NCI-H2081 treated with DMSO at 0.1 percent for 48 hours (cell line): ENCODE measurements at places on chromosomes 12 and 14.
A peak's percentile ranks its signal among the peaks of the same experiment; 100 is the strongest.

- DNase-seq = no peak
Observed at GRCh38 chr14:75282170-75282554, 3.5 kb downstream of the FOS start.

DNA sequence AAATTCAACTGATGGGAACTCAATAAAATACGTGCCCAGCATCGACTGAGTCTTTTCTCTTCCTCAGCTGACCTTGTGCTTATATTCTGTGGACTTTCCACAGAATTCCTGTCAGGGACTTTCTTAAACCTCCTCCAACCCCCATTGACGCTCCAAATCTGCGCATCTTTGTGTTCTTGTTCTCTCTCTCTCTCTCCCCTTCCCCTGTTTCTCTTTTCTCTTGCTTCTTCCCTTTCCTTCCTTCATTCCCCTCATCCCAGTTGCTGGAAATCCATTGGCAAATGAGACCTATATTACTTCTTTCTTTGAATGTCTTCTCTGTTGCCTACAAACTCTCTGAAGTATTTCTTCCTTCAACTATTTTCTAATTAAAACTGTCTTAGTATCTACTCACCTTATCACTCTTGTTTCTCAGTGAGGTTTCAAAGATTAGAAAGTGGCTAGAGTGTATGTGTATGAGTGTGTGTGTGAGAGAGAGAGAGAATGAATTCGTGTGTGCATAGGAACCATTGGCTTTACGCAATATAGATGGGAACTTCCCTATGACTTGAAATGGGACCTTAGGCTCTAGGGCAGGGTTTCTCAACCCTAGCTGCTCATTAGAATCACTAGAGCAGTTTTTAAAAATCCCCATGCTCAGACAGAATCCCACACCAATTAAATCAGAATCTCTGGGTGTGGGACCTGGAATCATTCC, 41.8 kb upstream of the DHRS7 start:
- DNase-seq = no peak

DNA sequence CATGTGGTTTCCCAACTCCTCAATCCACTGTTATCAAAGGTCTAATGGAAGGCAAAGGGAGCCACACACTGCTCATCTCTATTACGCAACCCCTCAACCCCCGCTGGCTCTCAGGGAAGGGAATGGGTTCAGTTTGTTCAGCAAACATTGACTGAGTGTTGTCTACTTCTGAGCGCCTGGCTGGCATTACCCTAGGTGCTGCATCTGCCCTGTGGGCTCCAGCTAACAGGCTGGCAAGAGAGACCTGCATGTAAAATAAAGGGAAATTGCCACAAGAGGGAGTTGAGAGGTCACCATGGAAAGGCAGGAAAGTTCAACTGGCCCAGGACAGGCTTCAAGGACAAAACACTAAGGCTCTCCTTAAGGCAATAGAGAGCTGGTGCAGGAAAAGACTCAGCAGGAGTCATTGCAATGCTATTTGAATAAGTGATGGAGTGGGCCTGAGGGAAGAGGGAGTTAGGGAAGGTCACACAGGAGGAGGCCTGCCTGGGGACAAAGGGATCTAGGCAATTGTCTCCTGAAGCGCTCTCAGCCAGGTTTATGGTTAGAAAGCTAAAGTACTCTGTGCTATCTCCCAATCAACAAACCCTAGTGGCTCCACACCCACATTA, 5.5 kb upstream of the ZNF740 start:
- DNase-seq = peak; percentile 38

DNA sequence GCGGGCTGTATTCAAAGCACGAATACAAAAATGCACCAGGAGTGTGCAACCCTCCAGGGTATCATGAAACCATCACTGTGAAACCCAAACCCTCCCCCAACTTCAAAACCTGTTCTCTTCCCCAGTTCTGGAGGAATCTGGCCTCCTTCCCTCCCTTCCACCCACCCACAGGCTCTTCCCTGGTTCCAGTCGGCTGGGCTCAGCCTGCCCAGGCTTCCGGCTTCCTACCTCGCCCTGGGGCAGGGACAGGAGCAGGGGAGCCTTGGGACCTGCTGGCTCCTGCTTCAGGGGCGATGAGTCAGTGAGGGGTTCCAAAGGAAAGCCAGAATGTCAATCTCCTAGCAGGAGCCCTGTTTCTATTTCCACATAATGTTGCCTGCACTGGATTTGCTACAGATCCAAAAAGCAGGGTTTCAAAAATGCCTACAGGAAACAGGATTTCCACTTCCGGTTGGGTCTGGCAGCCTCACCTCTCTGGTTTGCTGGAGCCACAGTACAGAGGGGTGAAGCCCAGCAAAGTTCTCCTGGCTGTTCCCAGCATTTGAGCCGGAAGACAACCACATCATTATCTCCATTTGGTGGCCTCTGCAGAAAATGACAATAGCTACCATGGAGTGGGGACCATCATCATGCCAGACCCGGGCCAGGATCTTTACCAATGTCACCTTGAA, 278.3 kb downstream of the DPF3 start:
- DNase-seq = no peak

- DNase-seq = no peak
Observed at GRCh38 chr14:71606575-71606974, 325.7 kb upstream of the RGS6 start.

DNA sequence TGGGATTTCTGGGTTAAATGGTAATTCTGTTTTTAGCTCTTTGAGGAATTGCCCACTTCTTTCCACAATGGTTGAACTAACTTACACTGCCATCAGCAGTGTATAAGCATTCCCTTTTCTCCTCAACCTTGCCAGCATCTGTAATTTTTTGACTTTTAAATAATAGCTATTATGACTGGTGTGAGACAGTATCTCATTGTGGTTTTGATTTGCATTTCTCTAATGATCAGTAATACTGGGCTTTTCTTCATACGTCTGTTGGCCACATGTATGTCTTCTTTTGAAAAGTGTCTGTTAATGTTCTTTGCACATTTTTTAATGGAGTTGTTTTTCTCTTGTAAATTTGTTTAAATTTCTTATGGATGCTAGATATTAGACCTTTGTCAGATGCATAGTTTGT, 323.7 kb downstream of the CCDC91 start:
- no peak for DNase-seq
